NCI-H1694 treated with DMSO at 0.1 percent for 48 hours (cell line): ENCODE measurements at places on chromosomes 1 and 21.

DNA sequence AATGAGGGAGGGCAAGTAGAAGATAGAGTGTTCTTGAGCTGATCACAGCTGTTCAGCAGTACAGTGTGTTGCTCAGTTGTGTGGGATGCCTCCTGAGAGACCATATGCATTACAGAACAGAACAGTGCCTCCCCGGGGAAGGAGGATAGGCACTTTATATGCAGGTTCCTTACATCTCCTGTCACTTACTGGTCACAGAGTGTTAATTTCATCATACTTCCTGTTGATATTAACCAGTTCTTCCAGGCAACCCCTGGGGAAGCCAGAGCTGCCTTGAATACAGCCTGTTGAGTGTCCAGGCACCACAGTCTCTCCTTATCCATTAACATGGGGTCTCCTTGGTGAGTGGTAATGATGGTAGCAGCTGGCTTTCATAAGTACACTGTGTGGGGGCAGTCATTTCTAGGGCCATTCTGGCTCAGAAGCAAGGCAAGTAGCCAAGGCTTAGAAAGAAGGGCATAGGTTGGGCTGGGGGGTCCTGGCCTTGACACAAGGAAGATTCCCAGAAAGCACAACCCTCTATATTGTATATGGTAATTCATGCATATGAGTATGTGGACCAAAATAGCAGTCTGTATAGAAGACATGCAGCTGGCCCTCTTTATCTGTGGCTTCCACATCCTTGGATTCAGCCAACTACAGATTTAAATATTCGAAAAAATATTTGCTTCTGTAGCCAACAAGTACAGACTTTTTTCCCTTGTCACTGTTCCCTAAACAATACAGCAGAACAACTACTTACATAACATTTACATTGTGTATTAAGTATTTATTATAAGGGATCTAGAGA, 142.4 kb downstream of the ZP4 start:
- no peak for DNase-seq

DNA sequence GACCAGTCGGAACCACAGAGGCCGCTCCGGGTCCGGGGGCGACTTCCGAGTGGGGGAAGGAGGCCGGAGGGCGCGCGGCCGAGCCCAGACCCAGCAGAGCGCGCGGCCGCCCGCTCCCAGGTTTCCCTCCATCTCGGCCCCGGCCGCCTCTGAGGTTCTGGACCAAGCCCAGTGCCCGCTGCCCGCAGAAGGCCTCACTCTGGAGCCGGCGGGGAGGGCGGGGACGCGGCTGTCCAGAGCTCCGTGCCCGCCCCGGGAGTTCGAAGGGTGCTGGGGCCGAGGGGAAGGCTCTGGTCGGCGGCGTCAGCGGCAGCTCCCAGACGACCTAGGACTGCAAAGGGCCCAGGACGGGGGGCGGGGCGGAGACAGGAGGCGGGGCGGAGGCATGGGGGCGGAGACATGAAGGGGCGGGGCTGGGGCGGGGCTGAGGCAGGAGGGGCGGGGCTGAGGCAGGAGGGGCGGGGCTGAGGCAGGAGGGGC, 48.0 kb upstream of the SLC19A1 start:
- DNase-seq = no peak

GRCh38 chr1:63323865-63324778, 1.8 kb downstream of the FOXD3 start:
- no peak for DNase-seq

- no peak for DNase-seq
These were observed 27.6 kb downstream of the NDC1 start for GRCh38 chr1:53810497-53810896.

DNA sequence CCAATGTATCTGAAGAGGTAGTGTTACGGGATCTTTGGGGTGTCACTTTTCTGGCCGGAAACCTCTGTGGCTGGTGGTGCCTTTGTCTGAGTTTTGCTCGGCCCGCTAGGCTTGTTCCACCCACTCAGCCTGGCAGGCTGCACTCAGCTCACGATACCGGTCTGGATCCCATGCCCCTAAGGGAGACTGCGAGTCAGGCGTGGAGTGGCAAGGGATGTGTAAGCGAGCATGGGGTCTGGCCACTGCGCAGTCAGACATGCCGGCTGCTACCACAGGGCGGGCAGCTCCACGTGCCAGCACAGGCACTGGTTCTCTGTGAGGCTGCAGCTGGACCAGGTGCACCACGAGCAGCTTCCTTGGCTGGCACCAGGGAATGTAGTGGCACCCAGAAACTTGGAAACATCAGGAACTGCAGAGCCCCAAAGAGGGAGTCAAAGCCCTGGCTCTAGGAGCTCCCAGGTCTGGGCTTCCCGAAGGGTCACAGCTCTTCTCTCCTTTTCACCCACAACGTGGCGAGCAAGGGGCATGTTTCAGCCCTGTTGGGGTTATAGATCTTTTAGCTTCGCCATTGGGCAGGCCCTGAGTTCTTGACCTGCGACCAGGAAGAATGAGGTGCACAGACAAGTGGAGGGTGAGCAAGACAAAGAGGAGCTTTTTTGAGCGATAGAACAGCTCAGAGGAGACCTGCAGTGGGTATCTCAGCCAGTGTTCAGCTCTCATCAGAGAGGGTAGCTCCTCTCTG, 23.8 kb upstream of the LRRC8C start:
- DNase-seq = no peak

- no peak for DNase-seq
These were observed 718.8 kb upstream of the TMPRSS15 start for GRCh38 chr21:19122356-19122755.

DNA sequence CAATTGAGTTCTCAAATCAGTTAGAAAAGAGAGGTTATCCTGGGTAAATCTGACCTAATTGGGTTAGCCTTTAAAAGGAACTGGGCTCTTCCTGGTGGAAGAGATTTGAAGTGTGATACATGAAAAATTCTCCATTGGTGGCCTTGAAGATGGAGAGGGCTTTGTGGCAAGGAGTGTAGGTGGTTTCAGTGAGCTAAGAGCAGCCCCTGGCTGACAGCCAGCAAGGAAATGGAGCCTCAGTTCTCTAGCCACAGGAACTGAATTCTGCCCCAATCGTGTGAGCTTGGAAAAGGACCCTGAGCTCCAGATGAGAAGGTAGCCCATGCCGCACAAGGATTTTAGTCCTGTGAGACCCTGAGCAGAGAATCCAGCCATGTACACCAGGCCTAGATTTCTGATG, 12.7 kb upstream of the HYI start:
- DNase-seq = no peak

DNA sequence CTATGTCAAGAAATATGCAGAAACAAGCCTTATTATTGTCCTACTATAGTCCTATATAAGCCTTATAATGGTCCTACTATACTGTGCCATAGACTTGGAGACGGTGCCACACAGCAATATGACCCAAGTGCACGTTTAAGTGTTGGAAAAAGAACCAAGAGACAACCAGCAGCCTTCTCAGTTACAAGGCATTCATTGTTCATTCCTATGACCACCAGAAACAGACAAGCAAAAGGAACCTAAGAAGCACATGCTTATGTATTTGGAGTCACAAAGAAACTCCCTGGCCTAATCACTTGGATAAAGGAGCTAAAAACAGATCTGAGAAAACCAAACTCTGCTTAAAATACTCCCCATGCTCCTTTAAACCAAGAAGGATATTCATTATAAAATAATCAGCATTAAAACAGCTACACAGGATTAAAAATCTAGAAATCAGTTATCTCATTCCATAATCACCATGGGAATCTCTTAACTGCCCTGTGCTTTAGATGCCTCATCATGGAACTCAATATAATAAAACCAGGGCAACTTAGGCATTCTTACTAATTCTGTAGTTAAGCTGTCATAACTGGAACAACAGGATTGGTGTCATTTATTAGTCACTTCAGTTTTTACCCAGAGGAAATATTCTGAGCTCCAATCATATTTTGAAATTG, 7.0 kb downstream of the COLGALT2 start:
- no peak for DNase-seq

DNA sequence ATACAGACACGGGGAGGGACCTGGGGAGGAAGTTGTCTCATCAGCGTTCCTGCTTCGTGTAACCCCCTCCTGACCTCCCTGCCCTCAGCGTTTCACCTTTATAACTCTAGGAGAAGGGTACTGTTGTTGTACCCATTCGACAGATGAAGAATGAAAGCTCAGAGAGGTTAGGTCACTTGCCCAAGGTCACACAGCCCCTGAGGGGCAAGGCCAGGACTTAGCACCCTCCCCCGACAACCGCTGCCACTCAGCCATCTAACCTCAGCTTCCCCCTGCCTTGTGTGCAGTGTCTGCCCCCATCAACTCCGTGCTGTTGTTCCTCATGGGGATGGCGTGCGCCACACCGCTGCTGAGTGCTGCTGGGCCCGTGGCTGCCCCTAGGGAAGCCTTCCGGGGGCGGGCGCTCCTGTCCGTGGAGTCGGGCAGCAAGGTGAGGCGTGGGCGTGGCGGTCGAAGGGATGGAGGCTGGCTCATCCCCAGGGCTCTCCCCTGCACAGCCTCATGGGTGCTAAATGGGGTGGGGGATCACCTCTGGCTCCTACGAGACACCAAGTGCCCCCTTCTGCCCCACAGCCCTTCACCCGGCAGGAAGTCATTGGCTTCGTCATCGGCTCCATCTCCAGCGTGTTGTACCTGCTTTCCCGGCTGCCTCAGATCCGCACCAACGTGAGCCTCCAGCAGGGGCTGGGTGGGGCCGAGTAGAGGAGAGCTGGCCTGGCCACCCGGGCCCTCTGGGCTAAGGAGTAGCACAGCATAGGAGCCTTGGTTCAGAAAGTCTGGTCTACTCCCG, 14.0 kb downstream of the SLC66A1 start:
- DNase-seq = no peak

- DNase-seq = no peak
These were observed 60.8 kb downstream of the COL18A1 start for GRCh38 chr21:45465611-45466329.

DNA sequence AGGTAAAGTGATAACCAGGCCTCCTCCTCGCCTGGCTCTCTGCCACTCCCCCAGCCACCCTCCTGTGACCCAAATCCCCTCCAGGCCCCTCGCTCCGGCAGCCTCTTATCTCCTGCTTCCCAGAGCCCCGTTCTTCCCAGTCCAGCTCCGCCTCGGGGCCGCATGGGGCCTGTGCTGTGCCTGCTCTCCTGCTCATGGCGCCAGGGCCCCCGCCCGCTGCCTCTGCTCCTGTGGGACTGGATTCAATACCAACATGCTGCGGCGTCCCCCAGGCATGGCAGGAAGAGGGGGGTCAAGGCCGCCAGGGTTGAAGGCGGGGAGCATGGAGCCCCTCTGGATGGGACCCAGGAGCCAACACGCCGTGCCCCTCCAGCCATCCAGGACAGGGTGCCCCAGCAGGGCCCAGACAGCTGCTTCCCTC, 213.0 kb upstream of the VAMP3 start:
- DNase-seq = no peak

DNA sequence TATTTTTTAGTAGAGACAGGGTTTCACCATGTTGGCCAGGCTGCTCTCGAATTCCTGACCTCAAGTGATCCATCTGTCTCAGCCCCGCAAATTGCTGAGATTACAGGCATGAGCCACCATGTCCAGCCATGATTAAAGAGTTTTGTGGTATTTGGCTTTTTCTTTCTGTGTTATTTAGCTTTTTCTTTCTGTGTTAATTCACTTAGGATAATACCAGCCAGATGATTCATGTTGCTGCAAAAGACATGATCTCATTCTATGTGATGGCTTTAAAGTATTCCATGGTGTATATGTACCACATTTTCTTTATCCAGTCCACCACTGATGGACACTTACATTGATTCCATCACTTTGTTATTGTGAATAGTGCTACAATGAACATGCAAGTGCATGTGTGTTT, 1135.2 kb downstream of the AMY1C start:
- no peak for DNase-seq

DNA sequence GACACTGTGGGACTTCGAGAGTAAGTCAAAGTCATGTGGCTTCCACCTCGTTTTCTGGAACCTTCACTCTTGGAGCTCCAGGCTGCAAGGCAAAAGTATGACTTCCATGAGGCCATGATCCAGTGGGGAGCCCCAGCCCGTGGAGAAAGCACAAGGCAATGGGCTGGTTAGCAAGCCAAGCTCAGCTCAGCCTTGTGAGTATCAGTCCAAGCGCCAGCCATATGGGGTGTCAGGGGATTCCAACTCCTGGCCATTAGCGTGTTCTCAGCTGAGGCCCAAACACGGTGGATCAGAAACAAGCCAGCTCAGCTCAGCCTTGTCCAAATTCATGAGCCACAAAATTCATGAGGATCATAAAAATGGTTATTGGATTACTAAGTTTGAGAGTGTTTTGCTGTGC, 261.0 kb downstream of the RHOU start:
- DNase-seq = no peak
